Stimulated activated CD8-positive, alpha-beta memory T cell treated with anti-CD3 and anti-CD28 coated beads, Interleukin-15, amount 100 ng/mL, for 48 hours (primary cell): ENCODE measurements at places on chromosomes 2 and 18.

DNA sequence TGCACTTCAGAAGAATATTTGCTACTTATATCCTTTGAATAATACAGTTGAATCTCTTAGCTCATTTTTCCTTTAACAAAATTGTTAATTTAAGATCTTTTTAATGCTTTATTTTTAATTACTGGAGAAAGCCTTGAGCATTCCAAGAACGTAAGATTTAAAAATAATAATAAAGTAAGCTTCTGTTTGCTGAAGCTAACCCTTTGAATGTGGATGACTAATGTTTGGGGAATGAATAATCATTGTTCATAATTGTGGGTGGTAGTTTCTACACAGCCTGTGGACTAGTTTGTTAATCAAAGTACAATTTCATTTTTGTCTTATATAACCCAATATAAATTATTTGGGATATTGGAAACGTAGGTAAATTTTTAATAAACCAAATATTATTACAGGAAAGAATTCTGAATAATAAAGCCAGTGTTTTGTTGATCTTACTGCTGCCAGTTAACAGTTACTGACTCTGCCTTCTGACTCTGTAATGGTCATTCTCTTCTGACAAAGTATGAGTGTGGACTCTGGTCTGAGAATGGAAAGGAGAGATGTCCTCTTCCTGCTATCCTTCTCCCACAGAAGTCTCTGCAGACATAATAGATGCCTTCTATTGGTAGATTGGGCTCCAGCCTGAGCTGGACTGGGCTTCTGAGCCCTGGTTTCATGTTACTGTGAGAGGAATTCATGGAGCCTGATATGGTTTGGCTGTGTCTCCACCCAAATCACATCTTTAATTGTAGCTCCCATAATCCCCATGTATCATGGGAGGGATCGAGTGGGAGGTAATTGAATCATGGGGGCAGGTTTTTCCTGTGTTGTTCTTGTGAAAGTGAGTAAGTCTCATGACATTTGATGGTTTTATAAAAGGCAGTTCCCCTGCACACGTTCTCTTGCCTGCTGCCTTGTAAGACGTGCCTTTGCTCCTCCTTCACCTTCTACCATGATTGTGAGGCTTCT is 292.7 kb upstream of the SLC39A10 start:
- DNase-seq = no peak

DNA sequence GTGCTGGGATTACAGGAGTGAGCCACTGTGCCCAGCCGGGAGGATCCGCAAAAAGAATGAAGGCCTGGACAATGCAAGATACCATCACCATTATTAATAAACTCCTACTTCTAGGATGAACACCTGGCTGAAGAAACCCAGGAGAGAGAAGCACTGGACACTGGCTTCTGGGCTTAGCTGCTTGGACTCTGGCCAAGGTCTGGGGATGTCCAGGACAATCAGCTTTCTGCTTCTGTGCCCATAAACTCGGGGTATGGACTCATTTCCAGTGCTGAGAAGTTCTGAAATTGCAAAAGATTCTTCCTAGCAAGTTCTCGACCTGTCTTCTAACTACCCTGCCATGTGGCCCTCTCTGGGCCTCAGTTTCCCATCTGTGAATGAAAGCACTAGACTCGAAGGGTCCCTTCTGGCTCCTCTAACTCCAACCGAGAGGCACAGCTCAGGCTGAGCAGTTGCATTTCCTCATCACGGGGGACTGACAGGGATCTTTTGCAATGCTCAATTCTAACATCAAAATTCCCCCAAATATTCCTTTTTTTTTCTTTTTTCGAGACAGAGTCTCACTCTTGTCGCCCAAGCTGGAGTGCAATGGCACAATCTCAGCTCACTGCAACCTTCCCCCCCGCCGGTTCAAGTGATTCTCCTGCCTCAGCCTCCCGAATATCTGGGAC is 2.4 kb upstream of the SH2D6 start:
- DNase-seq = no peak

DNA sequence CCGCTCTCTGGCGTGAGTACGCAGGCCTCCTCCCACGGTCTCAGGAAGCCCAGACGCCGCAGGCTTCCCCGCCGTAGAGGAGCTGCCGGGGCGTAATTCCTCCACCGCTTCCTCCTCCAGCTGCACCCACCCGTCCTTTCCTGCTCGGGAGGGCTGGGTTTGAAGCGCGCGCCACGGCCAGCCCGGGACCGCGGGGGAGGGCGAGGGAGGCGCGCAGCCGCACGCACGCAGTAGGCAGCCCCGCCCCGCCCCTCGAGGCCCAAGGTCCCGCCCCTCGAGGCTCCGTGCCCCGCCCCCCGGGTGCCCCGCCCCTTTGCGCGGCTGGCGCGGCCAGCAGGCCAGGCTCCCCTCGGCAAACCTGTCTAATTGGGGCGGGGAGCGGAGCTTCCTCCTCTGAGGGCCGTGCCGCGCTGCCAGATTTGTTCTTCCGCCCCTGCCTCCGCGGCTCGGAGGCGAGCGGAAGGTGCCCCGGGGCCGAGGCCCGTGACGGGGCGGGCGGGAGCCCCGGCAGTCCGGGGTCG is at the start of gene MALT1:
TSS of gene MALT1 (plus strand) at position 355 of the 521 bp plus-strand sequence. CDS start 179 bp downstream, outside the sequence.
- peak; percentile 88 for DNase-seq

- DNase-seq = peak; percentile 81
These were observed at the start of gene TMEM214 for GRCh38 chr2:27032495-27033252. Gene TMEM214 (plus strand): TSS chr2:27032965. CDS start chr2:27033016, 51 bp downstream.

DNA sequence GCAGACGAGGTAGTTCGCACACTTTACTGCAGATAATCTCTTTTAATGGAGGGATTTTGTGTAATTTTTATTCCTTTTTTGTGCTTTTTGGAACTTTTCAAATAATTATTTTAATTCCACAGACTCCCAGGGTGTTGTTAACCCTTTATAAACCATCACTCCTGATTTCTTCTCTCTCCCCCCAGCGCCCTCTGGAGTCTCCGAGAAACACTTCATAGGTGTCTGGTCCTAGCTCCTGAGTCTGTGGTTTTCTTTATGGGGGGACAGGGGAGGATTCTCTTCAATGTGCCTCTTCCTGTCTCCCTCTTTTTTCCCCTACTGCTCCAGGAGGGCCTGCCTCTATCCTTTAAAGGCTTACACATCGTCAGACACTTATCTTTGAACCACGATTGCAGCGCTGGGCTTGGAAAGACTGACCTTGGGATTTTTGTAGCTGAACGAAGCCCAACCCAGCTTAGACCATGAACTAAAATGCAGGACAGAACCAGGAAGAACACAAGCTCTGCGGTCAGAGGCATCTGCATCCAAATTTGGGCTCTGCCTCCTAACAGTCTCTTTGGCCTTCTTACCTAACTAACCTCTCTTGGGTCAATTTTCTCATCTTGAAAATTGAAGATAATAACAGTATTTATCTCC is 7.1 kb upstream of the PKDCC start:
- no peak for DNase-seq

DNA sequence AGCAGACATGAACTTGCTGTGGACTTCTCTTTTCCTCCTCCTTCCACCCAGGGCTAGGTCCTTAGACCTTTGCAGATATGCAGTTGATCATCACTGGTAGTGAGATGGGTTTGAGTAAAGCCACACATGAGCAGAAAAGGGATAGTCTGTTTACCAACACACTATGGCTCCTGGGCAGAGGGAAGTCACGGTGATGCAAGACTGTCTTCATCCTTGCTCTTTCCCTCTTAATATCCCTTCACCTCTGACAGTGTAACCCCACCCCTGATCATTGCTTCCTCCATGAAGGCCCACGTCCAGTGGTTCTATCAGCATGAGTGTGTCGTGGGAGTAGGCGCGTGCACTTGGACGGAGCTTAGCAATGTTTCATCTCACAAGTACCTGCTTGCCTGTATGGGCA is 188.7 kb downstream of the SMAD7 start:
- no peak for DNase-seq

GRCh38 chr2:16182841-16183240 is 242.5 kb downstream of the MYCN start:
- no peak for DNase-seq

DNA sequence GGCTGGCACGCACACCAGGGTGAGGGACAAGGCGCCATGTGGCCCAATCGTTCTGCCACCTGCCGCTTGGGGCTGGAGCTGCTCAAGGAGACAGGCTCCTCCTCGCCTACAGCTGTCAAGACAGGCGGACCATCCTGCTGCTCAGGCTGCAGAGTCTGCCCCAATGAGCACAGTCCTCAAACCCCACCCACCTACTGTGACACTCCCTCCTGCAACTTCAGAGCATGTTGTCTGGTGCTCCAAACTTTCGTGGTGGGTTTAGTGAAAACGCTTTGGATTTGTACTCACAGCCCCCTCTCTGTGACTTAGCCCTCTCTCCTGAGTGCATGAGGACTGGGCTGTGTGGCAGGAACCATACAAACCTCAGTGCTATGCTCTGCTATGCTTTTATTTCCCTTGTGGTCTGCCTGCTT is 23.2 kb upstream of the SLC35F6 start:
- peak; percentile 15 for DNase-seq

GRCh38 chr2:240705204-240705791 is 13.6 kb downstream of the AQP12A start:
- no peak for DNase-seq

DNA sequence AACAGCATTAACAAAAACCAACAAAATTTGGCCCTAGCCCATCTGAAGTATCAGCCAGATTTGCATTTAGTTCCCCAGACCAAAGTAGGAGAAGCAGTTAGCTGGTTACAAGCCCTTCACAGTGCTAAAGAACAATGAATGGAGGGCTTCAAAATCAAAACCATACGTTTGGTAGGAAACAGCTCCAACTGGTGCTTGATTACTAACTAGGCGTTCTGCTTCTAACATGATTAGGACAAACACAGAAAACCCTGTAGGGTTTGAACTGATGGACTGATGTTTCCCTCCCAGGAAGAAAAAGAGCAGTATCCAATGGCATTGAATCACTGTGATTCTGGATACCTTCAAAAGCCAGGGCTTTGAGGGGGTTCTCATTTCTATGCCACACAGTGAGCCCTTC is 20.5 kb upstream of the STAT4 start:
- DNase-seq = no peak

- DNase-seq = no peak
These were observed 585.1 kb downstream of the ZEB2 start for GRCh38 chr2:143934626-143935481.

GRCh38 chr2:176781570-176782217 is 430.9 kb upstream of the HNRNPA3 start:
- DNase-seq = no peak

DNA sequence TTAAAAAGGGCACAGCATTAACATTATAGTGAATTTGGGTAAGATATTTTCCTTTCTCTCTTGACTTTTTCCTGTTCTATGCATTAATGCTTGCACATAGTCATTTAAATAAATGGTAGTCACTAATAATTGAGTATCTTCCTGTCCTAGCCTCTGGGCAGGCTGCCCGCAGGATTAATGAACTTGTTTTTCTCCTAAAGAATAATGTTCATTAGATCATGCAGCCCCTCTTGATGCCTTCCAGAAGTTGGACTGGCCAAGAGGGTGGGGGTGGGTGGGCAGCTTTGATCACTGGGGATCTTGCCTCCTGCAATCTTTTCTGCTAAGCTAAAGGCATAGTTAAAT is 514.5 kb upstream of the CDH2 start:
- DNase-seq = no peak

GRCh38 chr2:80396276-80396675 is 91.7 kb upstream of the LRRTM1 start:
- no peak for DNase-seq

GRCh38 chr2:203201426-203201825 is 37.4 kb upstream of the CYP20A1 start:
- DNase-seq = no peak

DNA sequence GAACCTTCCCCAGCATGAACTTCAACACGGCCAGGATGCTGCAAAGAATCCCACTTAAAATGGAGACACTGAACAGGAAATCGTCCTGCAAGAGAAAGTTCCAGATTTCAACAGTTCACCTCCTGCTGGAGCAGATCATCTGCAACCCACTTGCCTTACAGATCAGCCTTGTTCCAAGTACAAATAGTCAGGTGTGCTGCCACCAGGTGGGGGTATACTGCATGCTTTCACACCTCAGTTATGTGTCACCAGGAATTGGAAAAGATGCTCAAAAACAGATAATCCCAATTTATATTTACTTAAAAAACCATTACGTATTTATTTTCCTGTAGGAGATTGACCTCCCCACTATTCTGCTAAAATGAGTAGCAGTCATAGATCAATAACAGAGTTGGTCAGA is 212.3 kb downstream of the MGAT5 start:
- DNase-seq = no peak

GRCh38 chr2:15780234-15780633 is 160.1 kb upstream of the MYCN start:
- DNase-seq = no peak

DNA sequence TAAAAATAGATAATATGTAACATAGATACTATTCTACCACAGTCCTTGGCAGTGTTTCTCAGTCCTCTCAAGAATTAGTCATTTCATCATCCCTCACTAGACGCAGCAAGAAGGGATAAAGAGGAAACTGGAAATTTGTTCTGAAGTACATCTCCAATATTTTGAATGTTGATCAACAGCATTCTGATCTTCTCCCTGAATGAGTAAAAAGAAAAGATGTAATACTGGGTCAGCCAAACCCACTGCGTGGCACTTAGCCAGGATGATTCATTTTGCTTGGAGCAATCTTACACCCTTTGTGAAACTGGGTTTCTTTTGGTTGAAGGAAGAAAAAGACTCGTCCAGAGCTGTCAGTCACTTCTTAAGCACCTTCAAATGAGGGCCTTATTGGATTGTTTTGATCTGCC is 54.1 kb downstream of the TAF1B start:
- DNase-seq = peak; percentile 55

DNA sequence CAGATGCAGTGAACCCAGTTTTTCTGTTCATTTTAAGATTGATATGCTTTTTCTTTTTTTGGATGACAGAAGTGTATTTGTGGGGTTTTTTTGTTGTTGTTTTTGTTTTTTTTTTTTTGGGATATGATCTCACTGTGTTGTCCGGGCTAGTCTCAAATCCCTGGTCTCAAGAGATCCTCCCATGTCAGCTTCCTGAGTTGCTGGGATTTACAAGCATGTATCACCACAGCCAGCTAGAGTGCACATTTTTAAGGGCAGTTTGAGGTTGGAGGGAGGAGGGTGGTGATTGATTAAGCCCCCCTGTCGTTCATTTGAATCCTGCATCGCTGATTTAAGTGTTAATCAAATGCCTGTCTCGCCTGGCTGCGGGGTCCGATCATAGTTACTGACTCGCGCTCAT is 189.1 kb downstream of the GBX2 start:
- DNase-seq = no peak

DNA sequence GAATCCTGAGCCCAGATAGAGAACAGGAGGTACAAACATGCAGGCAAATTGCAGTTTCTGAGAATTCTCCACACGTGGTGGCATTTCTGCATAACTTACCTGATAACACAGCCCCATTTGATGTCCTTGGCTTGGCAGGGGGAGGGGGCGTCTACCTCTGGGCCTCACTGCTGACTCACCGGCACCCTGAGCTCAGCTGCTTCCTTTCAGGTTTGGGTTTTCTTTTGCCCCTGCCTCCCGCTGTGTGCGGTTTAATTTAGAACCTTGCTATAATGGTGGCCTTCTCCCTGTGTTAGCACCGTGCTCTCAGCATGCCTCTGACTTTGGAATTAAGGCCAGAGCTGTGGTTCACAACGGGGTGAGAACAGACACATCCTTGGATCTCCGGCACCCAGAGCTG is 4.4 kb downstream of the CTIF start:
- DNase-seq = no peak

GRCh38 chr2:5914811-5915611 is 222.8 kb downstream of the SOX11 start:
- DNase-seq = no peak
